ENCODE measurements at places on chromosomes 7 and 10.
A peak's percentile ranks its signal among the peaks of the same experiment; 100 is the strongest.

DNA sequence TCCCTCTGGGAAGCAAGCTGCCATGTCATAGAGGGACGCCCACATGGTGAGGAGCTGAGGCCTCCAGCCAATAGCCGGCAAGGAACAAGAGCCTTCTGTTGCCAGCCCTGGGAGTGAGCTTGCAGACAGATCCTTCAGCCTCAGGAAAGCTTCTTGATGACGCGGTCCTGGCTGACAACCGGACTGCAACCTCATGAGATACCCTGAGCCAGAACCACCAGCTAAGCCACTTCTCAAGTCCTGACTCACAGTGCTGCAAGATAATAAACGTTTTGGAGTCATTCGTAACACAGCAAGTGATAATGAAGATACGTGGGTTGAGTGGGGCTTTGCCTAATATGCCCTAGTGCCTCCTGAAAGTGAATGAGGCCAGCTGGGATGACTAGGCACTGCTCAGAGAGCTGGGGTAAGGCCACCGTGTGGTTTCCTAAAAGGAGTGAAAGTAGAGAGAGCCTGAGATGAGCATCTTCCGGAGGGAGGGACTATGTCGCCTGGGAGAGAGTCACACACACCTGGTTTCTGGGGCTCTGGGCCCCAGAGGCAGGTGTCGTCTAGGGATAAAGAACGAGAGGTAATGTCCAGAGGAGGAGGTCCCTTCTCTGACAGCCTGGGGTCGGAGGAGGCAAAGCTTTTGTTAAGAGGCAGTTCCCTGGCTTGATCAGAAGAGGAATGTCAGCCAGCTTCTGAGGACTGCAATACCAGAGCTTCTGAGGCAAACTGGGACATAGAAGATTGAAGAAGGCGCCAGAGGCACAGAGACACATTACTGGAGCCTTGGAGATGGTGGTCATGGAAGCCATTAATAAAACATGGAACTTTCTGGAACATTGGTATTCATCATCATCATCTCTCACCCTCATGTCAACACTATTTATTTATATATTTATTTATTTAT, 53.6 kb downstream of the PYROXD2 start:
- peak; percentile 56 for DNase-seq

GRCh38 chr10:125102821-125103220, 57.5 kb downstream of the CTBP2 start:
- DNase-seq, result no peak

DNA sequence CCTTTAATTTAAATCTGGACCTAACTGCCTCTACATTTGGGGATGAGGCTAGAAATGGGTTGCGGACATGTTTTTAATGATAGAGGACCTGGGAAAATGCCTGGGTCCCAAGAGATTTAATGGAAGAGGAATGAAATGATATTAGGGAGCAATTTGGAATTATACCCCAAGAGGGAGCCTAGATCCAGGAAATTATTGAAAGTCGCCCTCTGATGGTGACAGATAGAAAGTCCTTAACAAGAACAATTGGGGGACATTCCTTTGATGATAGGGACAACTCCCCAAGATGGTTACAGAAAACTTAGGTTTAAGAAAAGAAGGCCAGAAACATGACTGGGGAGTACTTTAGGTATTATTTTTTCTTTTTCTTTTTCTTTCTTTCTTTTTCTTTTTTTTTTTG, 9.5 kb upstream of the TSGA13 start:
- no peak for DNase-seq

DNA sequence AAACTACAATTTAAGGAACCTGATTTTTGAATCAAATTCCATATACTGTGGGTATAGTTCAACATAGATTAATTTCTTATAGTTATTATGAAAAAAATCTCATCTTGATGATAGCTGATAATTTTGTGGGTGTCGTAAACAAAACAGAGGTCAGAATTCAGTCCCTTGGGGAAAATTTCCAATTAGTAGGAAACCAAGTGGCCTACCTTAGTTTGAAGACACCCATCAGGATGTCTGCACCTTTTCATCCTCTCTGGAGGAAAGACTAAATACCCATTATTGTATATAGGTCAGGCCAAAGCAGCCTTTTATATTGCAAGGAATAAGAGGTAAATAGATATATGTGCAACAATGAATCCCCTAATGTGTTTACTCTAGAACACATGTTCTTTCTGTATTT, 6.4 kb downstream of the IKZF1 start:
- DNase-seq, result no peak

- peak; percentile 85 for DNase-seq
Measured at GRCh38 chr7:143385891-143386781, 5.0 kb downstream of the ZYX start.

- no peak for DNase-seq
Measured at GRCh38 chr10:92222603-92223262, 68.1 kb downstream of the CPEB3 start.

- DNase-seq, result no peak
Measured at GRCh38 chr10:23459308-23459939, 20.5 kb downstream of the OTUD1 start.

DNA sequence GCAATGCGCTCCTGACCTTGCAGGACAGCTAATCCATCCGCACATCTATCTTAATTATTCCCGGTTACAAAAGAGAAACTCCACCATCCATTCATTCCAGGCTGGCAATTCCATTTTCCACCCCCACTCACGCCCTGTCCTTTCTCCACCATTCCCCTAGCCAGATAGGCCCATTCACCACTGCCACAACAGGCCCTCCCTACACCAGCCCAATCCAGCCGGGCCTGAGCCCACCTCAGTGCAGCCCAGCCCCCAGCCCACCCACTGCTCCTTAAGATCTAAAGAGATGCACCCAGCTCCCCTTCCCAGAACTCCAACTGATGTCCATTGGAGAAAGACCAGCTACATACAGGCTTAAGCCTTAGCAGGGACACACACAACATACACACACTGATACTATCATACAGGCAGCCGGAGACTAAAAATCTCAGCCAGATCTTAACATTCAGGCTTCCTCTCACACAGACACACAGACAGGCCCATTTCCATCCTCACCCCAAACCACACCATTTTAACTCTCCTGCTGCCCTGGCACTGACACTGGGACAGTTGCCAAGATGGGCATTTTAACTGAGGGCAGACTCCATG, 38.0 kb upstream of the PAX2 start:
- no peak for DNase-seq

GRCh38 chr7:55365205-55365674, at the start of gene LANCL2:
Gene LANCL2, plus strand, starts transcription at chr7:55365337. Its CDS starts 689 bp downstream, at chr7:55366026.
- DNase-seq, result no peak

DNA sequence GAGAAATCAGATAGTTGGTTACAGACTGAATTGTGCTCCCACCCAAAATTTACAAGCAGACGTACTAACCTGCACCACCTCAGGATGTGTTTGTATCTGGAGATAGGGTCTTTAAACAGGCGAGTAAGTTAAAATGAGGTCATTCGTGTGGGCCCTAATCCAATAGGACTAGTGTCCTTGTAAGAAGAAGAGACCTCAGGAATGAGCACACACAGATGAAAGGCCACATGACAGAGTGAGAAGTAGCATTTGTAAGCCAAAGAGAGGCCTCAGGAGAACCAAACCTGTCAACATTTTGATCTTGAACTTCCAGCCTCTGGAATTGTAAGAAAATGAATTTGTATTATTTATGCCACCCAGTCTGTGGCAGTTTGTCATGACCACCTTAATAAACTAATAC, 149.5 kb upstream of the VWC2 start:
- DNase-seq, result no peak

DNA sequence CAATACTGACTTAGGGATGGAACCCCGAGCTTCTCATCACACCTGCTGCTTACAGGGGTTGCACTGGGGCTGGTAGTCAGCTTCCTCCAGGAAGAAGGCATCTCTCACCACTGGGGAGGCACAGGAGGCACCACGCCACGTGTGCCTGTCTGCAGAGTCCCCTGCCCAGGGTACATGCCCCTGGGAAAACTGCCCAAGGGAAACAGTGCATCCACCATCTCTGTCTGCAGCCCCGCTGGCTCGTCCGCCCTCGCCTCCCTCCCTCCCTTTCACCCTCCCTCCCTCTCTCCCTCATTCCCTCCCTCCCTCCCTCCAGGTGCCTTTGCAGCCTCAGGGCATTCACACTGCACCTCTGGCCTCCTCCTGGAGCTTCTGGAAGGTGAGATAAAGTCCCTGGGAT, 101.1 kb downstream of the PTPRE start:
- no peak for DNase-seq

- DNase-seq, result no peak
Measured at GRCh38 chr7:40202851-40203250, 68.0 kb downstream of the SUGCT start.

DNA sequence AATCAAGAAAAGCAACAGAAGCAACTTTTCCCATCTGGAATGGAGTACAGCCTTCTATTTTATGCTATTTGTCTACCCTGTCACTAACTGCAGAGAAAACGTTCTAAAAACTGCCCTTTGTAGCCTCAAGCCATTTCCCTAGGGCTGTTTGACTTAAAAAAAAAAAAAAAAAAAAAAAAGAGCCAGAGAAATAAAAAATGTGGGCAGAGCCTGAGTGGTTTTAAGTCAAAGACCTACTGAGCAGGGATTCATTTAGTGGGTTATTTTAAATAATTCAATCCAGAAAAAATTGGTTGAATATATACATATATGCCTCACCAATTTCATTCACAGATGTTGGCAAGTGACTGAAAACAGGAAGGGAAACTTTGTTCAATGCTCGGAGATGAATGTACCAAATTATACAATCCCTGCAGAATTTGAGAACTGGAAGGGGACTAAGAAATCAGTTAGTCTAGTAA, 75.2 kb downstream of the PPP1R3C start:
- DNase-seq, result no peak

- DNase-seq, result peak; percentile 95
Measured at GRCh38 chr7:148698397-148699023, at the start of gene CUL1. Gene CUL1, plus strand, starts transcription at chr7:148698903. Its CDS starts 31,220 bp downstream, at chr7:148730123.

DNA sequence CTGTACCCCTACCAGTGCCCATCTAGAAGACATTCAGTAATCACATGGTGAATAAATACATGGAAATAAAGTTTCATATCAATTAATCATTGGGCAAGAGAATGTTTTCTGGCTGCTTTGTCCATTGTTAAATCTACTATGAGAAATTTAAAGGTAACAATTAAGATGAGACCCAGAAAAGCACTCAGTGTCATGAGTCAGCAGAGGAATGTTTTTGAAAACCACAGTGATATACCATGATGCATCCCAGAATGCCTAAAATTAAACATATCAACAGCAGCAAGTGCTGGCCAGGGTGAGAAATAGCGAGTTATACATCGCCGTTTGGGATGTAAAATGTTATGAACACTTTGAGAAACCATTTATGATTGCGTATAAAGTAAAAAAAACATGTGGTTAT, 825.3 kb upstream of the C7orf33 start:
- DNase-seq, result no peak

DNA sequence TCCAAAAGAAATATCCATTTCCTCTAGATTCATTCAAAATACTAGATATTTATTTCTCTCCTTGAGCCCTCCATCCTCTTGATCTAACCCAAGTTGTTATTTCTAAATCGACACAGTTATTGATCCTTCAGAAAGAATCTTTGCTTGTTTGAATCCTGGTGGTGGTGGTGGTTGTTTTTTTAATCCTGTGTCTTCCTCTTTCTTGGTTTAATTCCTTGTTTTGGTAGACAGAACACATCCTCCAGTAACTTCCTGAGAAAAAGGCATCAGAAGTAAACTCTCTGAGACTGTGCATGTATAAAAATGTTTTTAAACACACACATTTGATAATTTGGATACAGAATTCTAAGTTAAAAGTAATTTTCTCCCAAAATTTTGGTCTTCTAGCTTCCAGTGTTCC, 49.9 kb downstream of the SIRT1 start:
- no peak for DNase-seq

DNA sequence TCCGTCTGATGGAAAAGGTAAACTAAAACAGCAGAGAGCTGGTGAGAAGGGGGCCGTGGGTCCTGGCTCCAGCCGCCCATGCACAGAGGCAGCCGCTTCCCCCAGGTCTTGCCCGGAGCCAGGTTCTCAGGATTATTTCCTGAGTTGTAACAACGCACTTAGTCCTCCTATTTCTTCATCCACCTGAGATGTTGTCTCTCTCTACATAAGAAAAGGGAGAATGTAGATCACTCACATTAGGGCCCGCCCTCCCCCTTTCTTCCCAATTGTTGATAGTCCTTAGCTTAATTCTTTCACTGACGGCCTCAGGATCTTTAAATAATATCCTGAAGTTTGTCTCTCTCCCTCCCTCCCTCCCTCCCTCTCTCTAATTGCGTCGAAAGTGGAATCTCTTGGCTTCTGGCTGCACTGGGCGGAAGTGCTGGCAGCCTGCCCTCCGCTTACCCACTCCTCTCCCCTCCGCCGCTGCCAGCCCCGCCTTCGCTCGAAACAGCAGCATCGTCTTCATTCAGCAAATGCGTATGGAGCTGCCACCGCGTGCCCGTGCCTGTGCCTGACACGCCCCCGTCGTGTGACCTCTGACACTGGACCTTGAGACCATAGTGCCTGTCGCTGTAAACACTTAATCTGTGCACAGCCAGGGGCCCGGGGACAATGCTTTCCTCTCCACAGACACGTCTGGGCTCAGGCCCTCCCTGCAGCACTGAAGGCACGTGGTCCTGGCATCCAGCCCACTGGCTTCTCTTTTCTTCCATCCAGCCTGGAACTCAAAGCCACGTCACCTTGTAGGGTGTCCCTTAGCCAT, 174.5 kb upstream of the PPP2R2D start:
- no peak for DNase-seq

GRCh38 chr10:84924131-84924530, 595.7 kb downstream of the CCSER2 start:
- DNase-seq, result no peak

- DNase-seq, result no peak
Measured at GRCh38 chr10:97764519-97764931, 7.3 kb downstream of the SFRP5 start.

Measured in activated CD4-positive, alpha-beta T cell treated with anti-CD3 and anti-CD28 coated beads, Interleukin-2, amount 10 ng/mL, durations not matched to agents 24 days and 14 days (primary cell).